ENCODE measurements at places on chromosomes 5 and 9. TPM values are rescaled to one million over a fixed set of nuclear protein-coding genes. Genes with fewer than 3 reads are reported as not detected.
A peak's percentile ranks its signal among the peaks of the same experiment; 100 is the strongest.

GRCh38 chr9:116635908-116636307 is 51.2 kb upstream of the TRIM32 start:
- no peak for DNase-seq

DNA sequence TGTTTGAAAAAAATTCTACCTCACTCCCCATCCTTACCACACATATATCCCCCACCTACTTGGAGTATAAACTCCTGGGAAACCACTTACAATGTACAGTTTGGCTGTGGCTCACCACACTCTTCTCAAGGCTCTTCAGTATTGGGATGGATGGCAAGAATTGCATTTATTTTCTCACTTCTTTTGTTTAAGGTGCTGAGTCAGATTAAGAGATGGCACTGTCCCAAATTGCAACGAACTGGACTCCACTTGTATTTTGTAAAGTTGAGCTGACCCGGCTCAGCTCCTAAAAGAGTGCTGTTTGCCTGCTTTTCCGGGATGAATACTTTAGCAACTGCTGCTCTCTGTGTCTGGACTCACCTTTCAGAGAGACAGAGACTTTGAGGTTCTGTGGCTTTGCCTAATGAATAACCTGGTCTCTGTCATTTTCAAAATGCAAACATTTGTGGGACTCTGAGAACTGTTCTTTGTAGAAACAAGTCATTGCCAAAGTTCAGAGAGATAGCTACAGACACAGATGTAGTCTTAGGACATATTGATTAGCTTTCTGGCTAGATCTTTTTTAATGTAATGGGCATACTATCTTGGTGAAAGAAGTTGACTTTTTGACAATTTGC is 42.2 kb downstream of the PPP2R2B start:
- peak; percentile 1 for DNase-seq

DNA sequence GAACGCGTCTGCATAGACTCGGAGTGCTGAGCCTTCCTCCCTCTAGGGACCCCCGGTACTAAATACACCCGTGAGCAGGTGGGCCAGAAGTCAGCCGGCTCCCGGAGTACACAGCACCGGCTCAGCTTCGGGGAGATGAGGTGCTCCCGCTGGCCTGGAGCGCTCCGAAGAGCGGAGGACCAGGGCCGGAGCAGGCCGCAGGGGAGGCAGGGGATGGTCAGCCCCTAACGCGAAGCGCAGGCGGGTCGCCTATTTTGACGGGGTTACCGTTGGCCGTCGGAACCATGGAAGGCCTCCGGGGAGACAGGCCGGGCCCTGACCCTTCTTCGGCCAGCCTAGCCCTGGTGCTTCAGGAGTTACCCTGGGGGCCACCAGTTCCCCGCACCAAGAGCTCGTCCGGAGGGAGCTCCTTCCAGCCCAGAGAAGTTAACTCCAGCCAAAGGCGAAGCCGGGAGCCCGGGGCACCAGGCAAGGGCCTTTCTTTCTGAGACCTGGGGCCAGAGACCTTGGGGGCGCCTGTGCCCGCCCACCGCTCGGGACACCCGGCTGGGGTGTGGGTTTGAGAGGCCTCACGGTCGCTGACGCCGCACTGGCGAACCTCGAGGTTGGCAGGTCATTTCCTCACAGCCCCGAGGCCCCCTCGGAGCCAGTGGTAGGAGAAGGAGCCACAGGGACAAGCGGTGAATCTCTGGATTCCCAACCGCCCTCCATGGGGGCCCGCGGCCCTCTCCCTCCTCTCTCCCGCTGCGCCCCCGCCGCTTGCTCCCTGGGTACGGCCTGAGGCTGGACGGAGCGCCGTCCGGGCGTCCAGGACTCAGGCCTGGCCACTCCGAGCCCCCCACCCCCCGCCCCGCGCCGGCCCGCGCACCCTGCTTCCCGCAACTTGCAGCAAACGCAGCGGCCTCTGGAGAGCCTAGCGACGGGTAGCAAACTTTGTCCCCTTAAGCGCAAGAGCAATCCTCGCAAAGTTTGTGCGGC is 3.4 kb upstream of the IRX4 start:
- no peak for DNase-seq

DNA sequence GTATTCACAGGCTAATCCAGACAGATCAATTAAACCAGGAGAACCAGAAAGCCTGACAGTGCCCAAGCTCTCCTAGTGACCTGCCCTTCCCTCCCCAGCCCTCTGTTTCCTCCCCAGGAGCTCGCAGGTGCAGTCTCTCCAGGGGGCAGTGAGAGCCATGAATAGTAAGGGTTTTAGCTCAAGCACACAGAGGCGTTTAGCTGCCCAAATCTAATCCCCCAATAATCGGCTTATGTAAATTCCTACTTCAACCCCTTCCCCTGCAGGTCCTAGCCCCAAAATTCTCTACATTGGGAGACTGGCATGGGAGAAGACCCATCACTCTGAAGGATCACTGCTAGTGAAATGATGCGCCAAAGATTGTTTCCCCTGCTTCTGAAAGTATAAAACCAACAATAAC is 10.5 kb upstream of the TAL2 start:
- no peak for DNase-seq

GRCh38 chr5:134224888-134225779 is 739 bp downstream of the PPP2CA start:
- DNase-seq: peak; percentile 74

DNA sequence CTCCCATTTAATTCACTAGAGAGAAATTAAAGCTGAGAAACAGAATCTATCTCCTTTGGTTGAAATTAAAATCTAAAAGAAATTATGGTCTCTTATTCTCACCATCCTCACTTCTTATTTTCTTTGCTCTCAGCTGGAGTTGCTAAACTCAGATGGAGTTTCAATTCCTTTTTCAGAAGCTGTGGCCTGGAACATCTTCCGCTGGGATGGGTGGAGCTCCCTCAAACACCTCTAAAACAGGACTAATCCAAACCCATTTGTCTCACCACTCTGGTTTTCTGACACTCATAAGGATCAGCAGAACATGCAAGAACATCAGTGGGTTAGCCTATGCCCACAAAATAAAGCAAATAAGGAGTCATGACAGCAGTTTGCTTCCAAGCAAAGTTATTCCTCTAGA is 39.6 kb upstream of the CEP78 start:
- no peak for DNase-seq

DNA sequence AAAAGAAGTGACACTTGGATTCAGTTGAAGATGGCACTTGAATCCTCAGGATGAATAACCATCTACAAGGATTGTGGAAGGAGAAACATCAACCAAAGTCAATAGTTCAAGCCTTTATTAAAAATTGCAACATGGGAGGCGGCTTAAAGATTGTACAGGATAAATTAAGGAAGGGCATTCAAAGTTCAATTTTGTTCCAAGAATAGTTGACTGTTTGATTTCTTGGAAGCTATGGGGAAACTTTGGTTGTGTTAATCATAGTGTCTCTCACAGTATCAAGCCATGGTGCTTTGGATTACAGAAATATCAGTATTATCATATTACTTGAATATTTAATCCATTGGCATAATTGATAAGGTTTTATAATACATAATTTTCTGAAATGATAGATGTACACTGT is 1844.3 kb downstream of the MAT2B start:
- no peak for DNase-seq

DNA sequence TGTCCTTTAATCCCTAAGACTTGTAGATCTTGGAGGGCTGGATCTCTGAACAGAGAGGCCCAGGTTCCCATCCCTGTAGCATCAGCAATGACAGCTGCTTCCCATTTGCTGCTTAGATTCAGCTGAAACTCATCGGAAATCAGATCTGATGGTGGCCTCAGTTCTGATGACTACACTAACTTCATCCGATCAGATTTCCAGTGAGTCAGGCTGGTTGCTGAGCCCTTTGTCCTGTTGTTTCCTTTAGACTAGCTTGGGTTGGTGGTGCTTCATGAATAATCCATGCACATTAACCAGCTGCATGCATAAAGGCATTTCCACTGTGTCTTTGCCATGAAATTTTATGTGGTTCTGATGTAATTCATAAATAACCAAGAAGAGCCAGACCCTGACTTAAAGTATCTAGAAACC is 195.2 kb upstream of the TUT7 start:
- DNase-seq: peak; percentile 88

- peak; percentile 32 for DNase-seq
Measured at GRCh38 chr9:87445646-87446045, 52.0 kb upstream of the DAPK1 start.

- no peak for DNase-seq
Measured at GRCh38 chr5:92418341-92418740, 1035.2 kb upstream of the ARRDC3 start.

- no peak for DNase-seq
Measured at GRCh38 chr9:89706731-89707191, 101.9 kb downstream of the GADD45G start.

DNA sequence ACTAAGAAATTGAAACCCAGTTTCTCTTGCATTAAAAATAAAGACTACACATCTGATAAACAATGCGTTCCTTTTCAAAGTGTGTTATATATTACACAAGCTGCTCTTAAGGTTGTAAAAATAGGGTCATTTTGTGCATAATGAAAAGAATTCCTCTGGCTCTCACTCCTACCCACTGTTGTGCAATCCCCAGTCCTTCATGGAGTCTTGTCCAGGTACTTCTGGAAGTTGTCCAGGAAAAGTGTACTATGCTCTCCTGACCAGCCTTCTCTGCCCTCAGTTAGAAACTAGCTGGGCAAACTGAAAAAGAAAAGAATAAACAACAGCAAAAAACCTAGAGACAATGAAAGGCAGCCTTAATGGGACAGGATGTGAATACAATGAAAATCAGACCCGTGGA is 345.5 kb upstream of the PAPPA start:
- no peak for DNase-seq

DNA sequence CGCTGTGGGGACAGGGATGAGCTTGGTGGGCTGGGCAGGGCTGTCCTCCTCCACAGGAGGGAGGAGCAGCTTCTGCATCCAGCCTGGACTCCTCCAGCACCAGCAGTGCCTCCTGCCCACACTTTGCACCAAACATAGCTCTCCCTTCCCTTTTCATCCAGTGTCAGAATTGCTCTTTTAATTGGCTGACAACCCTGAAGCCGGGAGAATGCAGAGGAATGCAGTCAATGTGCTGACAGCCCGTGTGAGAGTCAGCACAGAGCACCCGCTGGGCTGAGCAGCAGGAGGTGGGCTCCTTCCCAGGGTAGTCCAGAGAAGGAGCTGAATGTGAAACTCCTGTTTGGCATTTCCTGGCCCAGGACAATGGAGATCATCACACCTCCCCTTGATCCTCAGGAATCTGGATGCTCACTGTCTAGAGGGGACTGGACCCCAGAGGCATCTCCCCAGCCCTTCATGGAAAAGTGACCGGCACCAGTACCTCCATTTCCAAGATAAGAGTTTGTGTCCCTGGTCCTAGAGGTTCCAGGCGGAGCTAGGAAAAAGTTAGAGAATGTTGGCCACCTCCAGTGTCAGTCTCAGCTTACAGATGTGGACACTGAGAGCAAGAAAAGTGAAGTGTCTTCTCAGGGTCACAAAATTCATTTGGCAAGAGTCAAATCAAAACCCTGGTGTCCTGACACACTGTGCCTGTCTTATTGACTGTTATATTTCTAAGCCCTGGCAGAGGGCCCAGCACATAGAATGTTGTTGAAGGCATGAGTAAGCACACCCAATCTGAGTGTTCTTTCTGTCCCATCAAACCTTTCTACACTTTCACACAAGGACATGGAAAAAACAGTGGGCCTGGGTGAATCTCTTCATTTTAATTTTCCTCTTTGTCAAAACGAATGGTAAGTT is 202.1 kb downstream of the SNX18 start:
- peak; percentile 71 for DNase-seq

DNA sequence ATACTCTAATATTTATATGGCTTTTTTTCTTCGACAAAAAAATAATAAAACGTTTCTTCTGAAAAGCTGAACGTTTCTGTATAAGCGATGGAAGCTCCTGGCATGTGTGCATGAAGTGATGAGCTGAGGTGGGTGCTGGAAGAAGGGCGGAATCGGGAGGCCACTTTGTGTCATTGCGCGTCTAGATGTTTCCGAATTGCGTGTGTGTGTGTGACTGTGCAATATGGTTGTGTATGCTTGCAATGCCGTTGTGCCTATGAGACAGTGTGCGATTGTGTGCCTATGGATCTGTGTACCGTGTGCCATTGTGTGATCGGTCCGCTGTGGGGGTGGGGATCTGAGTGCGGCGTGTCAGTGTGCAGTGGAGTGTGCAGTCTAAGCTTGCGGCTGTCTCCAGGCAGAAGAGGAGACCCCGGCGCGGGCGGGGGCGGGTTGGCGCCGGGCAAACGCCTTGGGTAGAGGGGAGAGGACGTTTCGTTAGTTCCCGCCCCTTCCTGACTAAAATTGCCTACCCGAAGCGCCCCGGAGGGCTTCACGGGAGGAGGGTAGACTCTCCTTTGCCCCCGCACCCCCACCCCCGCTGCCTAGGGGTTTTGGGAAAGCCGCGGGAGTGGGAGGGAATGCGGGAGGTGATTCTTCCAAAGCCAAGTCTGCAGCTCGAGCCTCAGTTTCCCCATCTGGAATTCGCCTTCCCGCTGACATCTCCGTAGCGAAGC is 24.2 kb downstream of the PCDHGC5 start:
- DNase-seq: no peak

The PKD2L2 gene
- total RNA-seq: not detected

The SPATA31A3 gene
- not detected for total RNA-seq

The BARX1 gene
- total RNA-seq: not detected

The OLFM1 gene
- total RNA-seq: not detected

The VPS13A gene
- 8.4 TPM for total RNA-seq

The PCDHB12 gene
- total RNA-seq: not detected
